ENCODE measurements at places on chromosomes 7 and 10.

DNA sequence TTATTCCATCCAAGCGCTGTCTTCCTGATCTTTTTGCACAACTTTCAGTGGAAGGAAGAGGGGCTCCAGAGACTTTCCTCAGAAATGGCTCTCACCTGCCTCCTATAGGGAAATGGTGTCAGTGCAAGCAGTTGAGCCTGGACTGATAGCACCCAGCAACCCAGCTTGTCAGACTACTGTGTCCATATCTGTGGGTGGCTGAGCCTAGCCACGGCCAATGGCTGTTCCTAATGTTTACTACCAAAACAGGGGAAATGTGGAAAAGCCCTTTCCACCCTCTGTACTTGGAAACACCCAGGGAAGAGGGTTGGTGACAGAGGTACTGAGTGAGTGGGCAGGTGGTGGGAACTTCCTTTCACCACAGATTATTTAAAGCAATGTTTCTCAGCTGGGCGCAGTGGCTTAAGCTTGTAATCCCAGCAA lies 4.3 kb upstream of the YKT6 start:
- no peak for DNase-seq

DNA sequence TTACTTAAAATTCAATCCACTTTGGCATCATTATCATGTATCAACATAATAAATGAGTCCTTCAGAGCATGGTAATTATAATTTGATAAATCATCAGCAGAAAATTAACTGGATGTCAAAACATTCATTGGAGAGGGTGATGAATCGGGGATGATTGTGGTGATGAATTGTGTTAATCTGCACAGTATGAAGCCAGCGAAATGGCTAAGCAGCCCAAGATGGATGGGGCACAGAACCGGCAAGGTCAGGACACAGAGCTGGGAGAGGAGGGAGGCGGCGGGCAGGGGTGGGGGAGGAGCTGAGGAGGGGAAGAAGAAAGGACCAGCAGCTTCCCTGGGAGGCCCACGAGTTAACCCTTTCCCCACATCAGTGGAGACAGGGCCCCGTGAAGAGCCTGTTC lies 536.1 kb downstream of the LRMDA start:
- no peak for DNase-seq

- DNase-seq = no peak
Measured at GRCh38 chr7:79506481-79506880, 53.0 kb upstream of the MAGI2 start.

- no peak for DNase-seq
Measured at GRCh38 chr7:131591687-131592319, 35.4 kb upstream of the PODXL start.

DNA sequence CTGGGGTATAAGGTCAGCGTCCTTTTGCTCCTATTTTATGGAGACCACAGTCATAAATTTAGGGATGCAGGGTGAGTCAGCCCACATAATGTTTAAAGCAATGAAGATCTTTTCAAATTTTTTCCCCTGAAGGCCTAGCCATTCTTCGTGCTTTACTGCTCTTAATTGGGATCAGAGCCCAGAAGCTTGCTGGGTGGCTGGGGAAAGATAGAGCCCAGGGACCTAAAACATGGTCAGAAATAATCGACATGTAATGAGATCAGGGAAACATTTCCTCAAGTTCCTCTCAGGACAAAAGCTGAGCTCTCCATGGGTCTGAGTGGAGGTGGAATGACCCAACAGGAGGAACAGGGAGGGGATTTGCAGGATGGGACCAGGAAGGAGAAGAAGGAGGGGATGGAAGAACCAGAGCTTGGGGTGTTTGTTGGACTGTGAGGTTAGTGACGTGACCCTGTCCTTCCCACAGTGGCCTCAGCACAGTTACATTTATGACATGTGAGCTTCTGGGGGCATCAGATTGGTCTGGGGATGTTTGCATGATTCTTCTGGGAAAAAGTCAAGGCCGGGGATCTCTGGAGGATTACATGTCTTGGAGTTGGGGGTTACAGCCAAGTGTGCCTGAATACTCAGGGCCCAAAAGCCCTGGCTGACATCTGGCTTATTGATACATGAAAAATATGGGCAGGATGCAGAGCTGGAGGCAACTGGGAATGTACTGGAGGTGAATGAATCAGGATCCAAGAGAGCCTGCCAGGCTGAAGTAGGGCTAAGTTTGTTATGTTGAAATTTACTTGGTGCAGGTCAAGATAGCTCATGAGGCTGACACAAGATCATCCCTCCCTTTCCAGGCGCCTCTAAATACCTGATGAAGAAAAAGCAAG lies 477.9 kb downstream of the RPS24 start:
- no peak for DNase-seq

- DNase-seq = no peak
Measured at GRCh38 chr7:156558198-156558597, 82.4 kb upstream of the RNF32 start.

DNA sequence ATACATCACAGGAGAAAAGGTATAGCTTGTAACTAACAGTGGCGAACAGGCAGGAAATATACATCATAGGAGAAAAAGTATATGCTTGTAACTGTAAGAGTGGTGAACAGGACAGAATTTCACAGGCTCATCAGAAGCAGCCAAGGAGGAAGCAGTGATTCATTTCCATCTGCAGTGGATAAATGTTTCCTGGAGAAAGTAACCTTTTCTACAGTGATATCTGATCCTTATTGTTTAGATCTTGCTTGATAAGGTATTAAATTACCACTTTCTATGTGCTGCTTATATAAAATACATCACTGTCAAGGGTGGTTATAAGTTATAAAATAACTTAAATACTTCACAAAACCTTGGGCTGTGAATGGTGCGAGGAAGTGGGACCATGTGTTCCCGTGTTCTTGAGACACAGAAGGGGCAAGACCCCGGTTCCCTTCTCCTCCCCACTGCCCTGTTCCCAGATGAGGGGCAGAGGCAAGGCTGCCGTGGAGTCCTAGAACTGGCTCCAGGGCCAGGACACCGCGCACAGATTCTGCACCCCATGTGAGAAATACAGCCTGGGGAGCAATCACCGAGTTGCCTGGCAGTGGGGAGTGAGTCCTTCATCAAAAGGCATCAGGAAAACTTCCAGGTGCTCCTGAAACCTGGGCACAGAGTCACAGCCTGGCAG lies 135.2 kb downstream of the DIP2C start:
- DNase-seq = no peak

DNA sequence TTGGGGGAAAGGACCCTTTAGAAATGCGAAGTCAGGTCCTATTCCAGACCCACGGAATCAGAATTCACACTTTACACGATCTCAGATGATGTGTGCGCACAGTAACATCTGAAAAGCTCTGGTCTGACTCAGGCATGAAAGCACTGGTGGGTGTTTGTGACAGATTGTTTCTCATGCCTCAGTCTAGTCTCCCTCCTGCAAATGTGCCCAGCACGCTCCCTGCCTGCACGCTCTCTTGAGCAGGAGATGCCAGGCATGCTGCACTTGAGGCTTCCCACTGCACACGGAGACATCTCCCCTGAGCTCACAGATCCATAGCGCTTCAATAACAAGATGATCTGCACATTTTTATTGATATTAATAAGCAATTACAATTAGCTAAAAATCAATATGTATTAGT lies 23.6 kb upstream of the ZNF37A start:
- no peak for DNase-seq

DNA sequence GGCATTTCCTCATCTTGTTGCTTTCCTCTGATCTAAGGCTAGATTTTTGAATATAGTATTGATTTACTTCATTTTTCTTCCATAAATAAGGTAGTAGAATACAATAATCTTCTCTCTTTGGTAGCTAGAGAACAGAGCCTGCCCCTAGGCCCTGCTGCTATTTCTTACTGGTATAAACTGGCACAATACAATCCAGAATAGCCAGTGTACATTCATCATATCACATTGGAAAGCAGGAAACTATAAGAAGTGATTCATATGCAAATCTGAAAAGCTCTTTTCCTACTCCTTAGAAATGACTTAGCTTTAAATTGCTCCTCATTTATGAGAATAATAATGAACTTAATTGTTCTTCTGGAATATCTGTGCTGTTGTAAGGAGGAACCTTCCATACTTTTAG lies 100.2 kb downstream of the KCND2 start:
- no peak for DNase-seq

- DNase-seq = no peak
Measured at GRCh38 chr7:28068811-28069216, 111.8 kb downstream of the JAZF1 start.
